ENCODE measurements at places on chromosomes 3 and 15. TPM values are rescaled to one million over a fixed set of nuclear protein-coding genes. Genes with fewer than 3 reads are reported as not detected.

RBM5 gene
- 114 TPM for total RNA-seq

KCNAB1 gene
- 2.0 TPM for total RNA-seq

RTF1 gene
- 12.2 TPM for total RNA-seq

DNAH1 gene
- 1.5 TPM for total RNA-seq
